ENCODE measurements at places on chromosomes 5 and 9. TPM values are rescaled to one million over a fixed set of nuclear protein-coding genes. Genes with fewer than 3 reads are reported as not detected.

The HTR4 gene
- not detected for polyA plus RNA-seq

The SCGB3A2 gene
- 47.1 TPM for polyA plus RNA-seq

The CDK7 gene
- polyA plus RNA-seq = 19.5 TPM

The PCDHGA12 gene
- 1.2 TPM for polyA plus RNA-seq

The BTNL9 gene
- 0.46 TPM for polyA plus RNA-seq

The SAXO1 gene
- 0.11 TPM for polyA plus RNA-seq

DNA sequence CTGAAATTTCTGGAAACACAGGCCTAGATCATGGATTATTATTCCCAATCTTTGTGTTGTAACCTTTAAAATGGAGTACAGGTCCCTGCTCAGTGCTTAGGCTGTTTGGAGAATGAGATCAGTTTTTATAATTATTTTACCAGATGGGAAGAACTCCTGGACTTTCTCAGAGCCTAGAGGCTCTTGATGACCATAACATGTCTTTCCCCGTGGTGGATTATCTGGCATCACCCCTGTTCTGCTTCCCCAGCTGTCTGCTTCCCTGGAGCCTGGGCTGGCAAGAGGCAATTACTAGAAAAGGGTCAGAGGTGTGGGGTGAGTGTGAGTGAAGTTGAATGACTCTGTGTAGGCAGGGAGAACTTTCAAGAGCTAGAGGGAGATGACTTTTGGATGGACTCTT lies 143.0 kb downstream of the CARTPT start:
- DNase-seq = no peak

DNA sequence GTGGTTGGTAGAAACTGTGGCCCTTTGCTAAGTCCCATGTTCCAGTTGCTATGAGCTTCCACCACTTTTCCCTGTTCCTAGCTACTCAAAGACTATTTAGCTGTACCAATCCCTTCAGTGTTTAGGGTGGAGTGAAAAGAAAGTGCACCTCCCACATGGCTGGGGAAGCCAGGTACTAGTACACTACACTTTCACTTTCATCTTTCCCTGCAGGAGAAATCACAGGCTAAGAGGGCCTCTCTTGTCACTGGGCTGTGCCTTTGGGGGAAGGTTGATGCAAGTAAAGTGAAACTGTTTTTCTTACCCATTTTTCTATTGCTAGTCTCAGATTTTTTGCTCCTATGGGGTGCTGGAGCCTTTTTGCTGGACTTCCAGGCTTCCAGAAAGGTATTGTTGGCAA lies 33.5 kb upstream of the CKS2 start:
- DNase-seq = no peak

- DNase-seq = no peak
Observed at GRCh38 chr9:101727612-101728524, 10.6 kb downstream of the GRIN3A start.

GRCh38 chr9:130365323-130365721 lies 79.4 kb upstream of the ASS1 start:
- DNase-seq = no peak

DNA sequence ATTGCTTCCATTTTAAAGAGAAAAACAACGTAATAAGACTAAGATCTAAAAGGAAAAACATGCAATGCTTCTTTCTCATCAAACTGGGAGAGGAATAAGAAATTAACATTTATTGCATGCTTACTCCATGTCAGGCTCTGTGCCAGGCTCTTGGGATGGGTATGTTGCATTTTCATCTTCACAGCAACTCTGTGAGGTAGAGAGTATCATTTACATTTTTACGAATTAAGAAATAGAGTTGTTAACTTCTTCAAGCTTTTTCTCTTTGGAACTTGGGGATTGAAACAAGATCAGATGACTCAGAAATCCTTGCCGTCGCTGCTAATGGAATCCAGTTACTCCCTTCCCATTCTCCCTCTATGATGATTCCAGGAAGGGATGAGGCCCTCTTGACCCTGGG lies 39.5 kb downstream of the PDE8B start:
- no peak for DNase-seq

GRCh38 chr5:170522211-170523141 lies 18.7 kb downstream of the KCNIP1 start:
- no peak for DNase-seq

DNA sequence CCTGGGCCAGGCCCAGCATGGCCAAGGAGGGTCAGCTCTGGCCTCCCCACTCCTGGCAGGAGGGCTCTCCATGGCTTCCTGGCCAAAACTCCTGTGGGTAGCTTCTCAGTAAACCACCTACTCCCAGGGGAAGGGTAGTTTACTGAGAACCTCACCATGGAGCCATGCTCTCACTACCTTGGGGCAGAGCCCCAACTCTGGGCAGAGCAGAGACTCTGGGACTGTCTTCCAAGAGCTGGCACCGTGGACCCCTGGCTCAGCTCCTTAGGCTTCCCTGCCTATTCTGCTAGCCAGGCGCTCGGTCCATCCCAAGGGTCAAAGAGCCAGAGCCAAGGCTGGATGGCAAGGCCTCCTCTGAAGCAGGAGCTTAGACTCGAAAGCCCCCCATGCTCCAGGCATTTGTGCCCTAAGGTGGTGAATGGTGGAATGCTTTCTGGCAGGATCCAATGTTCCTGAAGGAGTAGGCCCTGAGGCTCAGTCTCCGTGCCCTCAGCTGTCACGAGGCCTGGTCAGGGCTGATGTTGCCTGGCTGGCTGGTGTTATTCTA lies 19.6 kb downstream of the TCF7 start:
- no peak for DNase-seq

DNA sequence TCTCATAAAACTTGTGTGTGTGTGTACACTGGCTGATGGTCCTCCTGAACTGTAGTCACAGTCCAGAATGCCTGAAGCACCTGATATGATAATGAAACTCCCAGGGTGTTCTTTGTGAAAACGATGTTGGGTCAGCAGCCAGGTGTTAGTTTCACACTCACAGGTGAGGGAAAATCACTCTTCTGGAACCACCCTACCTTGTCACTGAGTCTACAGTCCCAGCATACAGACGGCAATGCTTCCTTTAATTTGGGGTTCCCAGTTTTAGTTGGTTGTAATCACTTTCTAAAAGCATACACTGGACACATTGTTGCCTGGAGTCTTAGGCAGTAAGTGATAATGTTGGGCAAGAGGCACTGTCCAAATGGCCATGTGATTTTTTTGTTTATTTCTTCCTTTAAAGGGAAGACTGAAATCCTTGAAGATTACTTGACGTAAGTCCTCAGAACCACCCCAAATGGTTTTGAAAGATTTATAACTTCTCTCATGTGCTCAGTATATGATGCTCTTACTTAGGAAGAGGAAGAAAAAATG lies 18.2 kb upstream of the MGAT1 start:
- no peak for DNase-seq

GRCh38 chr5:96868603-96869371 lies 7.5 kb upstream of the ERAP2 start:
- DNase-seq = no peak

DNA sequence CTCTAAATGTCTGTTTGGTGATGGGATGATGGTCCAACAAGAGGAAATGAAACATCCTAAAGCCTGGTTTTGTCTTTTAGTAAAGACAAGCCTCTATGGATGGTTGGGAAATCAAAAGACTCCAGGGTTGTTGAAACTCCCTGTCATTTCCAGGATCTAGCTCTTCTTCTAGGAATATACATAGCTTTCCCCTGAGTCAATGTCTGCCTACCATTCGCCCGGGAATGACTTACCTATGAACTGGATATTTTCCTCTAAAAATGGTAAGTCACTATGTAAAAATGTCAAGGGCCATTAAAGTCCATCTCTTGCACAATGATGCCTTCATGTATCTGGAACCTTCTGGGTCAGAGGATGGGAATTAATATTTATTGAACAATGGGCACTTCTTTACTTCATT lies 11.1 kb upstream of the KIF12 start:
- DNase-seq = no peak

DNA sequence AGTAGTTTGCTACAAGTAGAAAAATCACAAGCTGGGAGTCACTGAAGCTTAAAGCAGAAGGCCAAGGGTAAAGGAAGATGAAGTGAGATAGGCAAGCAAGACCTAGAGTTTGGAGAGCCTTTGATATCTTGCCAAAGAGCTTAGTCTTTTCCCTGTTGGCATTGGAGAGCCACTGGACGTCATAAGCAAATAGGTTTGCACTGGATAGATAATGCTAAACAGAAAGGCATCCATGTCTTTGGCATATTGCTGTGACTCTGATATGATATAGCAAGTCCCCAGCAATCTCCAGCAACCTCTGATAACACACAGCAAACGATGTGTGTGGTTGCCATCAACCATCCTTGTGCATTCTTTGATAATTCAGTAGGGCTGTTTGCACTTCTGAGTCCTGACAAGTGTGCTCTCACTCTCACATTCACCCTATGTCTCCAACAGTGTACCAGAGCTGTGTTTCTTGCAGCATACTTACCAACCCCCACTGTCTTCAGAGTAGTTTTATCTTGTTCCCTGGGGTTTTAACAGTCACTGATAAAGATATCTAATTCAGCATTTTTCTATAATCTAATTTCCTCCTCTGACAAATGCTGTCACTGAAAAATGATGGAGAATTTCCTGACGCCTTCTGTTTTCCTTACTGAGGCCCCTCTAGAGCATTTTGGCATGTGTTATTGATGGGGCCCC lies 16.9 kb upstream of the FREM1 start:
- DNase-seq = no peak

GRCh38 chr5:115377468-115378217 lies 81.2 kb upstream of the CCDC112 start:
- no peak for DNase-seq

- DNase-seq = peak; percentile 71
Observed at GRCh38 chr5:124746916-124747790, 714 bp upstream of the ZNF608 start.

DNA sequence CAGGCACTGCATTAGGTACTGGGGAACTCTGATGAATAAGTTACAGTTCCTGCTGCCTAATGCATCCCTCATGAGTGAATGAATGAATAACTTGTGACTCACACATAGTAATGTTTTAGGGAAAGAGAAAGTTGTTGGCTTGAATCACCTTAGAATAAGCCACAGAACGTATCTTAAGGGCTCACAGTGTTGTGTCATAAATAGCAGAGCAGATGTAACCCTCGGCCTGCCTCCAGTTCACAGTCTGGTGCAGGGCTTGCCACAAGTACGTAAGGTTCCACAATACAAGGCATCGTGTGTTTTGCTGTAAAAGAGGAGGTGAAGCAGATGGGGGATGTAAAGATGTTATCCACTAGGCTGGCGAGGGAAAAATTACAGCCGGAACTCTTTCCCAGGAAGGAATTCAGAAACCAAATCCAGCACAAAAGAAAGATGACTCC lies 218.7 kb downstream of the TRPM3 start:
- no peak for DNase-seq

- DNase-seq = no peak
Observed at GRCh38 chr5:71601222-71602026, 14.3 kb downstream of the MCCC2 start.

DNA sequence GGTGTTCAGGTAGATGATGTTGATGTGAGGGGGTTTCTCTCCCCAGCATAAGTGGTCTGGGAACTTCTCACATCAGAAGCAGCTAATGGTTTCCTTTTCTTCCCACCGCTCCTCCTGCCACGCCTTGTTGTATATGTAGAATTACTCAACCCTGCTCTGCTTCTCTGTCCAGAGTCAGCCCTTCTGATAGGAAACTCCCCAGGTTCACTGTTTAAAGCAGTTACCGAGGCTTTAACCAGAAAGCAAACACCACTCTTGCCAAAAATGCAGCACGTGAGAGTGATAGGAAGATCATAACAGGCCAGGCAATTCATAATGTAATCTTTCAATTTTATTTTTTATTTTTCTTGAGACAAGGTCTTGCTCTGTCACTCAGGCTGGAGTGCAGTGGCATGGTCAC lies 10.5 kb upstream of the TMEM252 start:
- no peak for DNase-seq

DNA sequence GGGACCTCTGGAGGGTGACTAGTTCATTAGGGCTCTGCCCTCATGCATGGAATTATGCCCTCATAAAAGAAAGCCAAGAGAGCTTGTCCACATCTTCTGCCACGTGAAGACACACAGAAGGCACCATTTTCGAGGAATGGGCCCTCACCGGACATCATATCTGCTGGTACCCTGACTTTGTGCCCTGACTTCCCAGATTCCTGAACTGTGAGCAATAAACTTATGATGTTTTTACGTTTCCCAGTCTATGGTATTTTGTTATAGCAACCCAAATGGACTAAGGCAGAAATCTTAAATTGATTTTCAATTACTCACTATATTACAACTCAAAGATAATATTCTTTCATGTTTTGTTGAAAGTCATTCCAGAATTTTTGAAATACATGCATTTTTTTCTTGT lies 163.8 kb upstream of the PAPPA start:
- no peak for DNase-seq

- no peak for DNase-seq
Observed at GRCh38 chr5:129125819-129126218, 31.3 kb downstream of the ISOC1 start.

- DNase-seq = no peak
Observed at GRCh38 chr5:76468635-76469425, 65.7 kb downstream of the IQGAP2 start.

GRCh38 chr5:74969726-74970125 lies 82.6 kb downstream of the GCNT4 start:
- no peak for DNase-seq

Data from H1 (cell line).